ENCODE measurements at places on chromosomes 1 and 21.

DNA sequence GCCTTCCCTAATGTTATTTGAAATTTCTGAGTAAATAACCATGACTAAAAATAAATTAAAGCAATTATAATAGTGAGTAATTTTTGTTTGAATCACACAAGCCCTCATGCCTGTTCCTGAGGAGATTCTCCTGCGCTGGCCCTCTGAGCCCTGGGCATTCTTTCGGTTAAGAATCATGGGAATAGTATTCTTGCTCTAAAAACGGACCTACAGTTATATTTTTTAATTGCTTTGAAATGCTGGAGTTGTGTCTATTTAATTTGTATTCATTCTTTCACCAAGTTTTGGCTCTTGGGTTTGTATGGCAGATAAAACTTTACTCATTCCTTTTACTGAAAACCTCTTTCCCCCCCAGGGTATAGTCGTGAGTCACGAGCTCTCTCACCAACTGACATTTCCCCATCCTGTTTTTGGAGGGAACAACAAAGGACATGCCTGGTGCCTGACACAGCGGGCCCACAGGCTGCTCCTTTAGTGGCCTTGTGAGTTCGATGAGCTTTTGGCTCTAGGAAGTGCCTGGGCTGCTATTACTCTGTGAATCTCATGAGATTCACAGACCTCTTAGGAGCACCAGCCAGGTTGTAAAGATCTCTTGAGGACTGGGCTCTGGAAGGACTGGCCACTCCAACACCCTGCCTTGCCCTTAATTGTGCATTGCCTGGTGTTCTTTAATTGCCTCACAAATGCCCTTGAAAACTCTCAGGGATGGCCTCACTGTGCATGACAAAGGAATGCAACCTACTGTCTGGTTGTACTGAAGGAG, 58.6 kb downstream of the DDR2 start:
- DNase-seq, result no peak

DNA sequence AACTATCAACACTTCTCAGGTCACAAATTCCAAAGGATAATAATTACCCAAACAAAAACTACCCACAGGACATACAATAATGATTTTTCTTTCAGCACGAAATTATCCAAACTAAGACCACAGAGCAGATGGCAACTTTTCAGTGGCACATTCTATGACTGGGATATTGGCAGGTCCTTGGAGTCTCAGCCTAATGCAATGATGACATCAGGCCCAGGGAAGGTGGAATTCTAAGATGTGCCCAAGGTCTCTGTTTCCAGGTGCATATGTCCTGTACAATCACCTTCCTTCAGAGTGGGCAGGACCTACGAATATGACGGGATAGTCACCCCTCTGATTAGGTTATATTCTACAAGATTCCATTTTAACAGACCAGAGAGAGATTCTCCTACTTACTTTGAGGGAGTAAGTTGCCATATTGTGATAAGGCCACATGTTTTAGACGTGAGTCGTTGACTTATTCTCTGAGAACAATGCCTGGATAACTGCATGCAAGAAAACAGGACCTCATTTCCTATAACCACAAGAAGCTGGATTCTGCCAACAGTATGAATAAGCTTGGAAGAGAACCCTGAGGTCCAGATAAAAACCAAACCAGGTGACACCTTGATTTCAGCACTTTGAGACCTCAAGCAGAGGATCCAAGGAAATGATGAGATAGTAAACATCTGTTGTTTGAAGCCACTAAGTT, 69.9 kb downstream of the ZC3H11B start:
- DNase-seq, result no peak

DNA sequence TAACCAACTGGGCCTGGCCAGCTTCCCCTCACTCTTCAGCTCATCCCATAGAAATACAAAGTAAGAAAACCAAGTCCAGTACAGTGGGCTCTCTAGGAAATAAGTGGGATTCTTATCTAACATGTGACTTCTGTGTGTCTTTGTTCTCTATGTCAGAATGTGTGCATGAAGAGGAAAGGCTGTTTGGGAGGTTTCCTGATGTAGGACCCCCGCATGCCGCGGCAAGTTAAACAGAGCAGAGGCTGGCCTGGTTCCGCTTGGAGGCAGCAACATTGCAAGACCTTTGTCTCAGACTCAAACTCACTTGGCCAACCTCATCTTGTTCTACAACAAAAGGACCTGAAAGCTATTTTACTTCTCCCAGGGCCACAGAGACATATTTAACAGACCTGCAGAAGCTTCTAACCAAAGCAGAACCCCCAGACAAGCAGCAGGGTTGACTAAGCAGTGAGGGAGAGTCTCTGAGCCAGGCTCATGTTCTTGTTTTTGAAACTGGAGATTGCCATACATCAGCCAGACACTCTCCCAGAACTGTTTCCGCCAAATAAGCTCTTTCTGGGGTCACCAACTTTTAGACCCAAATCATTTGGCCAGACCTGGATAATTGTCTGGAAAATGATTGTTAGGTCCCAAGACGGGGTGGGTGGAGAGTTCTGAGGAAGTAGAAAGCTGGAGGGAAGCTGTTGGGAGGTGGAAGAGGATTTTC, 6.2 kb downstream of the MTARC2 start:
- DNase-seq, result no peak

DNA sequence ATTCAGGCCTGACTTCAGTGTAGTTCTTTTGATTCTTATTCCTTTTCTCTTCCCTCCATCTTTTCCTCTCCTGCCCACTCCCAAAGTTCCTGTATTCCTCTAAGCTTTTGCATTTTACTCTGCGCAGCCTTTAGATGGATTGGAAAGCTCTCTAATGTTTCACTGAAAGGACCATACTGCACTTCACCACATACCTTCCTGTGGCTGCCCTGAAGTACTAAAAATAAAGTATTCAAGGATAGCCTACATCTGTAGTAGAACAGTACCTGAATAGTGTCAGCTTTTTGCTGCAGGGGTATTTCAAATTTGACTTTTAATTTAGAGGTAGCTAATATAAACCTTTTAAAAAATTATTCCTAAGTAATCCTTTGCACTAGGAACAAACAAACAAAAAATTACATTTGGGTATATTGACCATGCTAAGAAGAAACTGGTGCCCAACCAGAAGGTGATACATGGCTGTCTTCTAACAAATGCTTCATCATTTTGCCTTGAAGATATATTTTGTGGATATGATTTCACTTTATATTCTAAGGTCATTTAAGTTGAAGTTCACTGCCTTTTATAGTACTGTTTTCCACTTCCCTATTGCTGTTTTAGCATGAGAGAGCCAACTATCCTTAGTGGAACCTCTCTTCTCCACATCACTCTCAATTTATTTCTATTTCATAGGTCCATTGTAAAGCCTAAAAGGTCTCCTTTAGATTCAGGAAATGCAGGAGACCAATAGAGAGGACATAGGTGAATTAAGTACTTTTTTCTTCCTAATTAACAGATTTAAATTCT, 22.8 kb downstream of the FAM20B start:
- DNase-seq, result no peak

GRCh38 chr1:36397378-36398230, at the start of gene LSM10:
Gene LSM10 (minus strand): TSS chr1:36397908. CDS start chr1:36394129, 3,779 bp downstream.
- peak; percentile 82 for DNase-seq

DNA sequence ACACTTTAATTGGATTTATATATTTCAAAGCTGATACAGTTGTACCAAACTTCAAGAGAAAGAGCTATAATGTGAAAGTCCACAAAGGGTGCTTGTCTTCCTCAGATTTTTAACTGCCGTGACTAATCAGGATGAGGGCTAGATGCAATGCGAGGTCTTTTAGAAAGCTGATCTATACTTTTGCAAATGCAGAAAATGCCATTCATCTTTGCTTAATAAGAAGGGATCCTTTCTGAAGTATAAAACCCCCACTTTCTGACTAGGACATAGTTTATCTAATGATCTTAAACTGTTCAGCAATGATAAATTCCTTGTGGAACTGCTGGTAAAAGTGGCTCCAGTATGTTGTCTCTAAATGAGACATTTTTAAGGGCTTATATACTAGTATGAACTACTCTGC, 102.7 kb upstream of the NGF start:
- no peak for DNase-seq

- DNase-seq, result no peak
Measured at GRCh38 chr1:208154679-208155642, 89.2 kb downstream of the PLXNA2 start.

- no peak for DNase-seq
Measured at GRCh38 chr1:239426821-239427475, 40.6 kb downstream of the CHRM3 start.

GRCh38 chr1:13697738-13698137, 2.2 kb upstream of the PRDM2 start:
- no peak for DNase-seq

GRCh38 chr1:80675454-80675853, 1125.3 kb upstream of the ADGRL2 start:
- DNase-seq, result no peak

- no peak for DNase-seq
Measured at GRCh38 chr1:228160201-228160761, 5.3 kb upstream of the IBA57 start.

DNA sequence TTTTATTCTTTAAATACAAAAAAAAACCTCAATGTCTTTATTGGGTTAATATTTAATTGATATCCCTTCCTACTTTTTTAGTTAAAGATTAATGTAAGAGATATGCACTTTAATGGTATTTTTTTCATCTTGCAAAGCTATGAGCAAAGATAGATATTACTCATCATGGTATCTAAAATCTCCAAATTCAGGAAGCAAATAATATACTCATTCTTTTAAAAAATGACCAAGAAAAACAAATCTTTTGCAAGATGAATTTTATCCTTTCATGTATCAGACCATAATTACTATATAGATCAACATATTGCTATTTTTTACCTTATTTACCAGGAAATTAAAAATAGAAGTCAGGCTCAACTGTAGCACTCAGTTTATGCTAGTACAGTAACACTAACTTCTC, 330.4 kb downstream of the KCNT2 start:
- DNase-seq, result no peak

- no peak for DNase-seq
Measured at GRCh38 chr1:94096797-94097549, 24.0 kb downstream of the ABCA4 start.

- no peak for DNase-seq
Measured at GRCh38 chr1:38651669-38652068, 207.9 kb downstream of the RRAGC start.

GRCh38 chr1:173996995-173997394, 25.2 kb downstream of the RC3H1 start:
- no peak for DNase-seq

DNA sequence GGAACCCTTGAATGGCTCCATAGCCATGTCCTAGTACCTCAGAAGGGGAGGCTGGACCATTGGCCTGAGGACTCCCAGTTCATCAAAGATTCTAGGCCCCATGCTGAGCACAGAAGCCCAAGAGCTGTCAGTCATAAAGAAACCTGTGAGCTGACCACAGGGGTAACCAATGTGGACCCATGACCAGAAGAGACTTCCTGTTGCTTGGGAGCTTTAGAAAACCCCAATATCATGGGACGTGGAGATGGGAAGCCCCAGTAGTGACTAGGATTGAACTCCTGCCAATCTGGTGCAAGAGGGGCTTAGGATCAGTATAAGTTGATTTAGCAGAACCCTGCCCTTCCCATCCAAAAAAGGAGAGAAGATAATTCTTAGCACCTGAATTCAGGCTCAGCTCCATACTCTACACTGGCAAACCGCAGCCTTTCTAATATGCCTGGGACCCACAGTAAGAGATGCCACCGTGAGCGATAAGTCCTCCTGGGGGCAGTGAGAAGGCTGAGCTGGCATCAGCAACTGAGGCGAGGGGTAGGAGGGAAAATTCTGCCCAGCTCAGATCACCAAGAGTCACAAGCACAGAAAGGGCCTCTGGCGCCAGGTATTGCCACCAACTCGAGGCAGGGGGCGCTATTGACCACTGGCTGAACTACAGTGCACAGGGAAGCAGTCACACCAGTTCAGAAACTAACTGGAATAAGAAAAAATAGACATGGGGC, 108.9 kb downstream of the CAPN8 start:
- no peak for DNase-seq

- DNase-seq, result no peak
Measured at GRCh38 chr1:9385801-9386573, 93.3 kb downstream of the SPSB1 start.

DNA sequence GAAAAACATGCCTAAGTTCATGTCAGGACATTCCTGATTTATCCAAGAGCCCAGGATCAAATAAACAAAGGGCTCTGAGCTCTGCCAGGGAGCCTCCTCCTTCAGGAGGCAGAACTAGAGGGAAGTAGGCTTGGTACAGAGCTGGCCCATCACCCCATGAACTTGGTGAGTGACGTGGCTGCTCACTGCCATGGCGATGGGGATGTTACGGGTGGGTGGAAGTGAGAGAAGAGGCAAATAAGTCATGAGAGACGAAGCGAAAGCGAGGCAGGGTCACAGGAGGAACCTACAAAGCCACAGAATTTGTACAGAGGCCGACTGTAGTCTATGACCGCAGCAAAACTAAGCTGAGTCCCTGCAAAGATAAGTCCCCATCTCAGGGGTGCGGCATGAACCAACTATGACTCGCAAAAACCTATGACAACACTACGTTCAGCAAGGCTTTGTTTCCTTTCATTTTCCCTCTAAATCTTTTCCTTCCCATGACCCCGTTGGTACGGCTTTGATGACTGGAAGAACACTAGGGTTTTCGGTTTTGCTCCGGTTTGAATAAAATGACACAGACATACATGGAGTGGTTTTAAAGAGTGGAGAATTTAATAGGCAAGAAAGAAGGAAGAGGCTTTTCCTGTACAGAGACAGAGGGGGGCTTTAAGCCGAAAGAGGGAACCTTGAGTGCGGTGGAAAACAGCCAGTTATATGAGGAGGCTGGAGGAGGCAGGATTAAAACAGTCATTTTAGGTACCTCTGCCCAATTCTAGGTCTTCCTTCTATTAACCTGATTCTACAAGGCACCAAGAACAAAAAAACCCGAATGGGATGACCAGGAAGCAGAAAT, 74.1 kb downstream of the CD46 start:
- DNase-seq, result peak; percentile 55

DNA sequence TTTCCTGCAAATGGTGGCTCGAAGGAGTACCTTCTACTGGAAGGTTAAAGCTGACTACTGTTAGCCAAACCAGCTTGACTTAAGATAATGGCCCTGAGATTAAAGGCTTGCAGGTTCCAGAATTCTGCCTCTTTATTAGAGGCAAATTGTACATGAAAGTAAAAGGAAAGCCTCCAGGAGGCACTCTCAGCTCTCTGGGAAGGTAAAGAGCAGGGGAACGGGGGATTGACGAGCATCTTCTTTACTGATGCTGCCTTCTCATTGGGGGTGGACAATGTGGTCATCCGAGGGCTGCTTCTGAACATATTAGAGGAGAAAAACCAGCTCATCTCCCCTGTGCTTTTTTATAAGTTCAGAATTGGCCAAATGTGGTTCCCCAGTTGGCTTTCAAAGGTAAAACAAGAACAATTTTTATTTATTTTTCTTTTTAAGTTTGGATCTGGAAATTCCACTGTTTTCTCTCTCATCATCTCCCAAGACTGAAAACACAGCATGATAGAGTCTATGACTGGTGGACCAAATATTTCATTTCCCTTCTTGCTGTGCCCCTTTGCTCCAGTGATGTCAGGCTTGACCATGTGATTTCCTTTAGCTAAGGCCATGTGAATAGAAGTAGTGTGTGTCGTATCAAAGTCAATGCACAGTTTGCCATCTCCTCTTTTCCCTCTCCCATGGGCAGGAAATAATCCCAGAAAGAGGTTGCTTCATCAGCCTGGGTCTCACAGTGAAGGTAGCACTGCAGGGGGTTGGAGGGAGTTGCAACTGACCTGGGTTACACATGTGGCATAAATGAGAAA, 292.7 kb downstream of the PRDM2 start:
- no peak for DNase-seq

GRCh38 chr1:243293941-243294722, 38.3 kb downstream of the SDCCAG8 start:
- DNase-seq, result no peak

GRCh38 chr1:221708076-221708571, 33.8 kb downstream of the DUSP10 start:
- peak; percentile 20 for DNase-seq

GRCh38 chr21:32770871-32771523, 558 bp downstream of the PAXBP1 start:
- peak; percentile 2 for DNase-seq
